ENCODE measurements at places on chromosomes 1 and 21.

DNA sequence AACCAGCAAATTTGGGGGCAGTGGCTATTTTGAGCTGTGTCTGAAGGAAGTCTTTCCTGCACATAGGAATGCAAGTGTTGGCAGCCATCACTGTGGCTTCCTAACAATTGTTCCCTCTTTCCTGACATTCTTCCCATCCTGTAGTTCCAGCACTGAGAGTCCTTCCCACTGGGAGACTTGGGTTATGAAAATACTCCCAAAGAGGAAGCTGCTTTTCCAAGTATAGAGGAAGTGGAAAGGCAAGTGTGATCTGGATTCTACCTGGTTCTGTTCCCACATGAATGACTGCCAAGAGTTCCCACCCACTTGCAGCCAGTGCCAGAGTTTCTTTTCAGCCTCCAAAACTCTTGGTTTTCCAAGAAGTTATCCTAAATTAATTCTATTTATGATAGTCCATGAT is 98.5 kb upstream of the CD53 start:
- DNase-seq, result no peak

GRCh38 chr1:9494936-9495758 is 44.1 kb upstream of the SLC25A33 start:
- DNase-seq, result peak; percentile 13

DNA sequence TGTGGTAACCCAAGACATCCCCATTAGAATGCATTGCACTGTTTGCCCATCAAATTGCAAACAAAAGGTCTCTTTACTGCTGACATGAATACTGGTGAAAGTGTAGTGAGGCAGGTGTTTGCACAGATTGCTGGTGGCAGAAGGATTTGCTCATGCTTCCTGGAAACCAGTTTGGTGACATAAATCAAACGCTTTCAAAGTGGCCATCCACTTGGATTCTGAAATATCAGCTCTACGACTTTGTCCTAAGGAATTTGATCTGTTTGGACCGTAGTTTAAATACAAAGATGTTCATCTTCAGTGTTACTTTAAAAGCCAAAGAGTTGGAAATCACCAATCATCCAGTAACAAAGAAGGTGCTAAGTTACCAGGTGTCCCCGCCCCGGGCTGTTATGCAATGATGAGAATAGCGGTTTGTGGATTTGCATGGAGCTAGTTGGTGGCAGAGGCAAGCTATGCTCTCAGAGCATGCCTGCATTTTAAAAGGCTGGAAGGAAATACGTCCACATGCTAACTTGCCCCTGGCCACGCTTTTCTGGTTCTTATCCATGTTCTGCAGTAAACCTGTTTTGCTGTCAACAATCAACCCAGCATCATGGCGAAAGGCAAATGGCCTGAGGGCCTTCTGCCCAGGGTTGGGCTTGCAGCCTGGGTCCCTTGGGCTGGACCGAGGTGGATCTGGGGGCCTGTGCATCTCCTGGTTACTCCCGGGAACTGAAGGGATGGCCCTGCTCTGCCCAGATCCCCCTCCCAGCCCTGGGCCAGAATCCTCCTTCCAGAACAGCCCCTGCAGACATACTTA is 49.2 kb downstream of the UMODL1 start:
- DNase-seq, result no peak

GRCh38 chr21:44858791-44859190 is 14.7 kb downstream of the PTTG1IP start:
- DNase-seq, result no peak

DNA sequence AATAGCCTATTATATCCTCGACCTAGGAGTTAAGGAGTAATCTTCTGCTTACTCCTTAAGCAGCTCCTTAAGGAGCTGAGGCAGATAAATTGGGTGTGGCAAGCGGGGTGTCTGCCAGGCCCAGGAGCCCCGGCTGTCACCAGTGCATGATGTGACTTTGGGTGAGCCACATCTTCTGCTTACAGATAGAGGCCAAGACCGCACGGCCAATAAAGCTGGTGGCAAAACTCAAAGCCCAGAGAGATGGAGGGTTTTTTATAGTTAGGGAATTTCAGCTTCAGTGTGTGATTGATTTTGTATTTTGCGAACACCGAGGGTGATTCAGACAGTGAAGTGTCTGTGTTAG is 9.8 kb downstream of the MX2 start:
- DNase-seq, result no peak

DNA sequence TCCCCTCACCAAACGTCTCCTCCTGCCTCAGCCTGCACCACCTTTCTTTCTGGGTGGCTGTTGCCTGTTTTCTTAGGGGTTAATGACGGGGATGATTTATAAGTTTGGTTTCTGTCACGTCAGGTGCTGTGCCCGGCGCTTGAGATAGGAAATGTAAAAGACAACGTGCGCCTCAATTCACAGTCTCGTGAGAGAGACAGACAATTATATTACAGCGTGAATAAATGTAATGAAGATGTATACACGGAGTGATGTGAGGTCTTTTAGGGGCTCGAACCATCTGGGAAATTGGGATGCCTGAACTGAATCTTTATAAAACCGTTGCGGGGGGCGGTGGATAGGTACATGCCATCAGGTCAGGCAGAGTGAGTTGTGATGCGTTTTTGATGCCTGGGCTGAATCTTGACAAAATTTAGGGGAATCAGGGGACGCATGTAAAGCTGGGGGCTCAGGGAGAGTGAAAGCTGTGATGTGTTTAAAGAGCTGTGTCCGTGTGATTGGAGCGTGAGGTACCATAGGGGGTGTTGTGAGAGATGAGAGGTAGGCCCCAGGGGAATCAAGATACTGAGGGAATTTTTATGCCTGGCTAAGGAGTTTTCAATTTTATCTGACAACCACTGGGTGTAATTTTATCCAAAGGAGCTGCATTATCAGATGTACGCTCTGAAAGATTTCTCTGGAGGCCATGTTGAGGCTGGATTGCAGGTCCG is 831 bp downstream of the TIPRL start:
- no peak for DNase-seq

DNA sequence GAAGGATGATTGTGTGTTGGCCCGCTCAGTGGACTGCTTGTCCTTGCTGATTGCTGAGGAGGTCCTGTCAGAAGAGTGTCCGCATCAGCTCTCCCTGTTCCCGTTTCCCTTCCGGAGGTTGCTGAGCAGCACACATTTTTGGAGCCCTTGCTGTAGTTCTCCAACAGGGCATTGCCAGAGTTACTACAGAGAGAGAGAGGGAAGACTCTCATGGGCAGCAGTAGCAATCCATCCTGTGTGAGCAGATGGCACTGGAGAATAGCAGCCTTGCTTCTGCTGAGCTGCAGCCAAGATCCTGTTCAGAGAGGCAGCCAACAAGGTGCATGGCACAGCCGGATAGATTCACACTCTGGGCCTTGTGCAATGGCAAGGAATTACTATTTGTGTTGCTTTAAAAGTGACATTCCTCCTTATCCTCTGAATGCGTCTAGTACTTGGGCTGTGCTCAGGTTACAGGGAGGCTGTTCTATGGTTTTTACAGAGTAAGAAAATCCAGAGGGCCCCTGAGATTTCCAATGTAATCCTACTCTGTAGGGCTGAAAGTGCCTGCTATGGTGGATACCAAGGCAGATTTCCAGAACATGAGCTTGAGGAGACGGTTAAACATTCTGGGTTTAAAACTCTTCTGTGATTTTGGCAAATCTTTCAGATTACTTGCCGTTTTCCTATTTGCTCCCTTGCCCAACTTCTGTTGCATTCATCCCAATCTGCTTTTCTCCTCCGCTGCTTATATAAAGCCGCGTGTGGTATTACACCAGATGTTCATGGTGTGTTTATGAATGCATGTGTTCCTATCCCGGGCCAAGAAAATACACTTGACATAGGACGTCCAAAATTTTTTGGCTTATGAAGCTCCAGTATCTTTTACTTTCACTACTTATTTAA is 27.4 kb downstream of the AK4 start:
- DNase-seq, result no peak

DNA sequence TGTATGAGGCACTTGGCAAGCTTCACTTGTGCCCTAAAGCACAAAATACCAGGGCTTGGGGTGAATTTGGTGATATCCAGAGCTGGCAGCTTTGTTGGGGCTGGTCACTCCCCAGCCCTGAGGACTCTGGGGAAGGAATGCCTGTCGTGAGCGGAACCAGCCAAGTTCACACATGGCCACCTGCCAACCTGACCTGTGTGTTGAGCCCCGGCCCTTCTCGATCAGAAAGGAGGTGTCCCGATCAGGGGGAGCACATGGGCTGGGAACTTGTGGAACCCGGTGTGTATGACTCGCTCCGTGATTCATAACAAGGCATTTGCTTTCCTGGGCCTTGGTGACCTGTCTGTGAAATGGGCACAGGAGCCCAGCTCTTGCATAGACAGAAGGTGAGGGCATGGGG is 43.1 kb downstream of the AGPAT3 start:
- DNase-seq, result no peak

DNA sequence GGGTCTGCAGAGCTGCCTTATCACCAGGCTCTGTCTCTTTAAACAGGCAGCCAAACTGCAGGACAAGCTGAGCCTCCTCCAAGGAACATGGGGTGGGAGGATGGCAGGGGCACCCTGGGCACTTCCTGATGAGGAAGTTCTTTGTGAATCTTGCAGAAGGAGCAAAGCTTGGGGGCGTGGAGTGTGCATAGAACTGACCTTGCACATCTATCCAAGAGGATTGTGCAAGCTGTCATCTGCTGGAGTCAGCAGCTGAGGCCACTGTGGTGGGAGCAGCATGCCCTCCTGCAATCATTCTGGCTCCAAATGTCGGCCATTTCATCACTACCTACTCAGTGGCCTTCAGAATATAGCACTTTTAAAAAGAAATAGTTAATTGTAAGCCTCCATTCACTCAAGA is 182.2 kb downstream of the AJAP1 start:
- DNase-seq, result no peak

DNA sequence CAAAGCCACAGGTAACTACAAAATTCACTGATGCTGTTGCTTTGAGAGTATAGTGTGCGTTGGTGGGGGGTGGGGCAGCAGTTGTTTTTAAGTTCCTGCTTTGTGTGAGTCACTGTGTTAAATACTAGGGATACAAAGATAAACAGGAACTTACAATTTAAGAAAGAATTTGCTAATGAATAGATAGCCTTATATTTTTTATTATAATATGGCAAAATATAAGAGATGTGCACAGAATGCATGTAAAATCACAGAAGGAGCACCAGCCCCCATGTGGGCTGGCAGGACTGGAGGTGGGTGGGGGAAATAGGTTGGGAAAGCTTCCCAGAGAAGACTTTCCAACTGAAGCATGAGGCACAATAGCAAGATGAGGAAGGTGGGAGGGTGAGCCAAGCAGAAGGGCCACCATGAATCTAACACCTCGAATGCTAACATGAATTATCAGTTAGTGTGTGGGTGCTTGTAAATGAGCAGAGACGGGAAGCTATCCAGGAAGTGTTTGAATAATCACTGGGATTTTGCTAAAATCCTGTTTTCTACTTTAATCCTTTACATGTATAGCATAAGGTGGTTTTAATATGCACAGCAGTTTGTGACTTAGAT is 57.0 kb upstream of the RAVER2 start:
- no peak for DNase-seq

- no peak for DNase-seq
Measured at GRCh38 chr1:29634746-29635335, 398.5 kb downstream of the PTPRU start.

DNA sequence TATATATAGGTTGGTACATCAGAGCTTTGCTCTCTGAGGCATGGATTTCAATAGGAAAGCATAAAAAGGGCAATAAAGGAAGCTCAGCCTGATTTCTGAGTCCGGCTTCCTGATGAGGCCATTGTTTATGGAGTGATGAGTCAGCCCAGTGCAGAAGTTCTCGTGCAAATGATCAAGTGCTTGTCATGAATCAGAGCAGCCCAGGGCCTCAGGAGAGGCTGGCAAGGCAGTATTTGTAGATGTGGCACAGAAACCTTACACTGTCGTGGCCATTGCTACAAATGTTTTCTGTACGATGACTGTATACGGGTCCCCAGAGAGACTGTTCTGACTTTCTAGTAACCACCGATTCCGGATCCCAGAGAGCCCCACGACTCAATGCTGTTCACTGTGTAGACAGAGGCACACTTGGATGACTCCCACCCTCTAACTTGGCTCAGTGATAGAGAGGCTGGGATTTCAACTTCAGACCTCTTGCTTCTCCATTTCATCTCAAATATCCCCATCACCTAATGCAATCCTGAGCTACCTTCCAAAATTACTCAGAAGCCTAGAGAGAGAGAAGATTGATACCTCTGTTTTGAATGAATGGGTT is 26.8 kb downstream of the UMODL1 start:
- no peak for DNase-seq

- DNase-seq, result no peak
Measured at GRCh38 chr21:40047993-40048730, 180.9 kb downstream of the PCP4 start.

DNA sequence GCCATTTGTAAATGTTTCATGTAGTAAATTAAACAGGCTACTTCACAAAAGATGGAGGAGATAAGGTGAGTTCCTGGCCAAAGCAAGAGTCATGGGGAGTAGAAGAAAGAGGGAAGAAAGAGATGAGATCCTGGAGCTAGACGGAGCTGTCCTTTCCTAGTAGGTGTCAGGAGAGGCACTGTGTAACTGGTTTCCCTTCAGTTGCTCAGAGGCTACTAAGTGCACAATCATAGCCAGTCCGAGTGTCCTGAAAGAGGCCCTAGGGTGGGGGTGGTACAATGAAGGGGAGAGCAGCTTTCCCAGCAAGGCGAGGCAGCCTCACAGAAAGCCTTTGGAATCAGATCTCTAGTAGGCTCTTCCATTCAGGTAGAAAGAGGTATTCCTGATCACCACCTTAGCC is 390.9 kb downstream of the KCNH1 start:
- no peak for DNase-seq

GRCh38 chr1:32791881-32792280 is 25.3 kb downstream of the YARS1 start:
- no peak for DNase-seq

DNA sequence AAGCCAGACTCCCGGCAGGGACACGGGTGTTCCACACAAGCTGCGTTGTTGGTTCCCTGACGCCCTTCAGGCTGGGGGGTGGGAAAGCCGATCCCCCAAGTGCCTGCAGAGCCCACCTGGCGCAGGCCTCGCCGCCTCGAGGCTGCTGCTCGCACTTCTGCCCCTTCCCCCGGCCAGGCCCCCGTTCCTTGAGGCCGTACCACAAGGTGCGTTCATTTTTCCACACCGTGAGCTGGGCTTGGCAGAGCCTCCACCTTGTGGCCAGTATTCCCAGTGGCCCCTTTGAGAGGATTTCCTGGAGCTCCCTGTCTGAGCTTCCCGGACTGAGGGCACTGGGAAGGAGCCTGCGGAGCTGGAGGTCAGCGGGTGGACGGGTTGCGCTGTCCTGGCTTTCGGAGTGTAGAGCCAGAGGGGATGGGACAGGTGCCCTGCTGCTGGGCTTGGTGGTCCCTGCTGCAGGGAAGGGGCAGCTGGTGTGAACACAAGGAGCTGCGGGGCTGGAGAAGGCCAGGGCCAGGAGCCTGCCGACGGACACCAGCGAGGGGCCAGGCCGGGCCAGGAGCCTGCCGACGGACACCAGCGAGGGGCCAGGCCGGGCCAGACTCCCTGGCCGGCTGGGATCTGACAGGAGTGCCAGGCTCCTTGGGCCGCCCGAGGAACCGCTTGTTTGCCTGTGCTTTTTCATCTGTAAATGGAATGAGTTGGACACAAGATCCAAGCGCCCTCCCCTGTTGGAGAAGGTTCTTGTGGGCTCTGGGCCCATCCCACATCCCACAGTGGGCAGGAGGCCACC is 18.4 kb downstream of the PDXK start:
- no peak for DNase-seq

GRCh38 chr1:201565024-201565730 is 26.2 kb downstream of the NAV1 start:
- DNase-seq, result no peak

Measured in stimulated activated CD8-positive, alpha-beta memory T cell treated with anti-CD3 and anti-CD28 coated beads, Interleukin-7, amount 100 ng/mL, for 1 hour (primary cell).